BJ (cell line): ENCODE measurements at places on chromosomes 7 and 10.

DNA sequence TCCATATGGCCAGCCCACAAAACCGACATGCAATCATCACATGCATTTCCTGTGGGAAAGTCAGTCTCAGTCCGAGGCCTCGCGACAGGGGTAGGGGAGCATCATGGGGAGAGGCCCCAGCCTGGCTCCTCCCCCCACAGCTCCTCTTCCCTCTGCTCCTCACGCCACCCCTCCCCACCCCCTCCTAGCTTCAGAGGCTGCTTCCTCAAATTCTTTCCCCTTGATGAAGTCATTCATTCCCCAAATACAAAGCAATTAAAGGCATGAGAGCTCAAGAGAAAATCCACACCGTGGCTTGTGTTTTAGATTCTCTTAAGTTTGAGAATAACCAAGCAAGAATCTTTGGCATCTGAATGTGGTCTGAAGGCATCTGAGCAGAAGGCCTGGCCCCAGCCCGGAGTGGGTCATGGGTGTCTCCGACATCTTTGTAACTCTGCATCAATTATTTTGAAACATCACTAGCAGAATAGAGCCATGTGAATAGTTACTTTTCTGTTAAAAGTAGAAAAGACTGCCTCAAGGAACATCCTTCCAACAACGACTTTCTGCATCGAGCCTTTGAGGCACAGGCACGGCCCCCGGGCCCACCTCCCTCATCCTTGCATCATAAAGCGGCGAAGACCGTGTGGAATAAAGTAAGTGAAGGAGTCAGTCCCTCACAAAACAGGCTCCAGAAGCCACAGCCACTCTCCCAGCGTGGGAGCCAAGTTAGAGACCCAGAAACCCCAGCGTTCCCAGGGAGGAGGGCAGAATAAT lies 90.9 kb downstream of the DIP2C start:
- peak; percentile 99 for DNase-seq

DNA sequence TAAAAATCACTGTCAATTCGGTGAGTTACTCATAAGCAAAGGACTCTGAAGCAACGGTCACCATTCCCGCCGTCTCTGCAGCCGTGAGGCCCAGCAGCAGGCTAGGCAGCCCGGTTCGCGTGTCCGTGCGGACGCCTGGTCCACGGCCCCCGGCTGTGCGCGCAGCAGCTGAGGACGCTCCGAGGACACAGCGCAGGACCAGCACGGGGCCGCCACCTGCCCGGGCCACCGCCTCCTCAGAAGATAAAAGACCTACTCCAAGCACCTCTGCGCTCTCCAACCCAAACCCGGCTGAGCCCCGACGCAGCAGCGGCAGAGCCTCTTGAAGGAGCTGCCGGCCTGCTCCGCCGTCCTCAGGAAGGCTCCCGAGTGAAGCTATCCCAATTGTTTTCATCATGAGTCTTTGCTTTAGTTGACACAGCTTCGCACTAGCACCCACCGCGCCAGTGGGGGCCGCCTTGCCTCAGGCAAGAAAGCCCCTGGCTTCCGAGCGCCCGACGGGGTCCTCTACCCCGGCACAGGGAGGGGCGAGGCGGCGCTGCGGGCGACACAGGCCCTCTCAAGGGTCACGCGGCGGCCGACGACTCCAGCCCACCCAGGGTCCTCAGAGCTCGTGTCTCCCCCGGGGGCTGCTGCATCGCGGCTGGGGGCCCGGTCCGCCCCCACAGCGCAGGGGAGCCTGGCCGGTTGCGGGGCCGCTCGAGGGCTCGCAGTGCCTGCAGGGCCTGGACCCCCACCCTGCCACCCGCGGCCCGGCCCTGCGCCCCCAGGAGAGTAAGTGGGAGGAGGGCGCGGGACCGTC lies 16.9 kb upstream of the GPR146 start:
- DNase-seq, result no peak

DNA sequence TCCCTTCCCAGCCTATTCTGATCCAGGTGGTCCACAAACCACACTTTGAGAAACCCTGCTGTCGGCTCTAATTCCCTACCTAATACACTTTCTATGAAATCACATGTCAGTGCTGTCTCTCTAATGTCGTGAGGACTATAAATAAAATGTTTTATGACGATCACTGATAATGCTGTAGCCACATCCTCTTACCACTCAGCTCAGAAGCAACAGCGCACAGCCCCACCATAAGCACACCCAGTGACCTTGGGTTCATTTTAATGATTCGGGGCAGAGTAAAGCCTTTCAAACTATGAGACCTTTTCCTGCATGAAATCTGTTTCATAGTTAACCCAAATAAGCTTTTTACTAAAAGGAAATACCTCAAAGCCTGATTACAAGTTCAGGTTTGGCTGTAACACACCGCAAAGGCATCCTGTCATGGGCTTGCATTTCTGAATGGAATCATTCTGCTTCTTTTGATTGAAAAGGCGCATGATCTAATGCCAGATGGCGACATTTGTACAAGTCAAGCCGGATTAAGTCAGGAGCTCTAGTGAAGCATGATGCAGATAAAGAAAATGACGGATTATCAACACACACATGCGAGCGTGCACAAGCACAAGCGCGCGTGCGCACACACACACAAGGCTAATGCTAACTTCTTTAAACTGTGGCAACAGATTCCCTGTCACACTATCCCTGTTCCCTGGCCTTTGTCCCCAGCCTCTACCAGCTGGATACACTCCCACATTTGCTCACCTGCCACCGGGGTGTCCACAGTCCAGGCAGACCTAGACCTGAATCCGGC lies 180.5 kb upstream of the PDE1C start:
- no peak for DNase-seq

GRCh38 chr10:84289521-84290200 lies 38.7 kb upstream of the CCSER2 start:
- DNase-seq, result no peak

- DNase-seq, result peak; percentile 4
Measured at GRCh38 chr7:95723583-95724180, 48.7 kb upstream of the DYNC1I1 start.

DNA sequence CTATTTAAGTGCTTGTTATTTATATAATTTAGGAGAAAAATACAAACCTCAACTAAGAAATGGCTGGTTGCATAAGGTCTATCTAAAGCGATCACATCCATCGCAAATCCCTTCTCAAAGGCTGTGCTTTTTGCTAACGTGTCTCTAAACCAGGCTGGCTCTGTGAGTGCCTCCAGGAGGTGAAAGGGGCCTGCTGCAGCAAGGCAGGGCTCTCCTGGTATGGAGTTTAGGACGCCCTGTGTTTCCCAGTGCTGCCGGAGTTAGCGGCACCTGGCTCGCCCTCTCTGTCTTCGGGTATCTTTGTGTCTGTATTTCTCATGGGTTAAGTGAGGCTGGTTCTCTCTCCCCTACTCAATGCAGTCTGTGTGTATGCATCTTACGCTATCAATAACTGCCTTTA lies 68.4 kb upstream of the ATP6V0A4 start:
- no peak for DNase-seq

DNA sequence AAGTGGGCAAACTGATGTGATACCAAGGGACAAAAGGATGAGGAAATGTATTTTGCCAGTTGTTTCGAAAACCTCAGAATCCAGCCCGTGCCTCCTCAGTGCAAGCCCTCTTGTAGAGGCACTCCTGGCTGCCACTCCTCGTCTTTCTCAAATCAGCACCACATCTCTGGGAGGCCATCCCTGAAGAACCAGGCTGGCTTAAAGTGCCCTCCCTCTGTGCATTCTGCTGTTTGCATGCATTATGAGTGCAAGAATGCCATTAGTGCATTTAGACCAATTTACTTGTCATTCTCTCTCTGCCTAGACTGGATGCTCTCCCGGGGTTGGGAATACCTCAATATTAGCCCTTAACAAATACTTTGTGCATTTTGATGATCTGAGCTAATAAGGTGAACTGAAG lies 19.9 kb upstream of the FAM180A start:
- no peak for DNase-seq

DNA sequence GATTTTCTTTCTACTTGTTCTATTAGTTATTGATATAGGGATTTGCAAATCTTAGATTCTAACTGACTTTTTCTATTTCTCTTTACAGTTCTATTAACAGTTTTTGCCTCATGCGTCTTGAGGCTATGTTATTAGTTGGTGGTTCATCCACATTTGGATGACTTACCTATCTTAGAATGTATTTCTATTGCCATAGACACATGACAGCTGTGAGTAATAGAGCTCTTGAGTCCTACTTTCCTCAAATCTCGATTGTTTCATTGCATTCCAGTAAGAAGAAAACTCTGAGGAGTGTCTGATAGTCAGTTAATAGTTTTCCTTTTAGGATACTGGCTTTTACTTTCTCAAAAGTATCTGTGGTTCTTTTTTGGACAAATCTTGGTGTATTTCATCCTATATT lies 241.4 kb upstream of the ZNF32 start:
- peak; percentile 44 for DNase-seq

- DNase-seq, result no peak
Measured at GRCh38 chr7:44980393-44981034, 1.7 kb upstream of the MYO1G start.

DNA sequence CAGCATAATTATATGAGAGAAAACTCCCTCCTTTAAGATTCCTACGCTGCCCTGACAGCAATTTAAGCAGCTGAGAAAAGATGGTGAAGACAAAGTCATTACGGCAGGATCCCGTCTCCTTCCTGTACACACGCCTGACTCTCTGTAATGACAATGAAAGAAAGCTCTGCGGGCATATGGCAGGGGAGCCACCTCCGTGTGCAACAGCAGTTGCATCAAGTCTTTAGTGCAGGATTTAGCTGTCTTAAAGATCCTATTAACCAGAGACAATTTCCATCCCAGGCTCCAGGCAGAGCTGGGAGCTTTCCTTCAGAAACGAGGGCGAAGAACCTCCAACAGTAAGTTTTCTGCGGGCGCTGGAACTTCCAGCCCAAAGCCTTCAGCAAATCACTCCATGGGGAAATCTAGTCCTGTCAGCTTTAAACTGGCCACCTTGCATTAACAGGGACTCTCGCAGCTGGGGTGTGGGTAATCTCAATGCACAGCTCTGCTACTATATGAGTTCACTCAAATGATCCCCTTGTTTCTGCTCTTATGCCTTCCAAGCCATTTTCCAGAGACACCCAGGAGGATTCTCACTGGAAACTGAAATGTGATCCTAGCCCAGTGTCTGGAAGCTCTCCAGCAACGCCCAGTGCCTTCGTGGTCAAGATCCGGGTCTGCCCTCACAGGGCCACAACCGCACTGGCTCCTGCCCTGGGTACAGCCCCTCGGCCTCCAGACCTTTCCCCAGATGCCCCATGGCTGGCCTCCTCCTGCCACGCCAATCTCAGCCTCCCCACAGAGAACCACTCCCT lies 74.9 kb downstream of the CTBP2 start:
- DNase-seq, result no peak

DNA sequence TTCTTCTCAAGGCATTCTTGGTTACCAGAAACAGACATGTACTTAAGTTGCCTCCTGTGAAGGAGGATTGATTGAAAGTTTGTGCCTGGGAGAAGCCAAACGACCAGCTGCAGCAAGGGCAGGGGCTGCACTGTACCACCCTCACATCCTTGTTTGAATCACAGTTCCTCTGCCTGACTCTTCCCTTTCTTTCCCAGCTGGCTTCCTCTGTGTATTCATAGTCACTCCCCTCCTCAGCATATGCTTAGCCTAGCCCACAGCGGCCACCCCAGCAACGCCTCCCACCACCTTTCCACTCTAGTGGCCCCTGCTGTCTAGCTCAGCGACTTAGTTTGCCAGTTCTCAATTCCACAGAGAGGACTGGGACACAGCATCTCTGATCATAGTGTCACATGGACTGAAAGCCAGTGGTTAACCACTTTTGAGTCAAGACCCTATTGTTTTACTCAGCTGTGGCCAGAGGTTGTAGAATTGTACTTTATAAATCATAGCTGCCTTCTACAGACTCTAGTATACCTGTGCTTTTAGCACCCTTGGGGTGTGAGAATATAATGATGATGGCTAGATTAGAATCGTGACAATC lies 643.0 kb downstream of the SUGCT start:
- no peak for DNase-seq

GRCh38 chr10:44384601-44385025 lies 284 bp downstream of the CXCL12 start:
- no peak for DNase-seq

DNA sequence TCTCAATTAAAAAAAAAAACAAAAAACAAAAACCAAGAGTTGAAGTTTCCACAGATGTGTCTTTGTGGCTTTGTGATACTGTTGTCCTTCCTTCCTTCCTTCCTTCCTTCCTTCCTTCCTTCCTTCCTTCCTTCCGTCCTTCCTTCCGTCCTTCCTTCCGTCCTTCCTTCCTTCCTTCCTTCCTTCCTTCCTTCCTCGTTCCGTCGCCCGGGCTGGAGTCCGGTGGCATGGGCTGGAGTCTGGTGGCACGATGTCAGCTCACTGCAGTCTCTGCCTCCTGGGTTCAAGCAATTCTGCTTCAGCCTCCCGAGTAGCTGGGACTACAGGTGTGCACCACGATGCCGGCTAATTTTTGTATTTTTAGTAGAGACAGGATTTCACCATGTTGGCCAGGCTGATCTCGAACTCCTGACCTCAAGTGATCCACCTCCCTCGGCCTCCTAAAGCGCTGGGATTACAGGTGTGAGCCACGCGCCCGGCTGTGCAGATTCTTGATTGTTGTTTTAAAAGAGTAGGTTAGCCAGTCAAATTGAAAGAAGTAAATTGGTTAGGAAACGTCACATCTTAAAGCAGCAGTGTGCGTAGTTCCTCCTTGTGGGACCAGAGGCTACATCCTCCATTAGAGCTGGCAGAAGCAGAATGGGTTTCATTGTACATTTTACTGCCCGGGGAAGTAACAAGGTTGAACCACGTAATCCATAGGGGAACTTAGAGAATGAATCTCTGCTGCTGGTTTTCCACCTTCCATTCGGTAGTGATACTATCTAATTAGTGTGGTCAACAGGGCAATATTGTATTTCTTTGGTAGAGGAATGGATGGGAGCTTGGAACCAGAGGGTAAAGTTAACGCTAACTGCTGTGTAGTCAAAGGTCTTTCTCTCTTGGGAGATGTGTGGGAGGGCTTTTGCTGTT lies 20.6 kb downstream of the DNAJB6 start:
- no peak for DNase-seq

DNA sequence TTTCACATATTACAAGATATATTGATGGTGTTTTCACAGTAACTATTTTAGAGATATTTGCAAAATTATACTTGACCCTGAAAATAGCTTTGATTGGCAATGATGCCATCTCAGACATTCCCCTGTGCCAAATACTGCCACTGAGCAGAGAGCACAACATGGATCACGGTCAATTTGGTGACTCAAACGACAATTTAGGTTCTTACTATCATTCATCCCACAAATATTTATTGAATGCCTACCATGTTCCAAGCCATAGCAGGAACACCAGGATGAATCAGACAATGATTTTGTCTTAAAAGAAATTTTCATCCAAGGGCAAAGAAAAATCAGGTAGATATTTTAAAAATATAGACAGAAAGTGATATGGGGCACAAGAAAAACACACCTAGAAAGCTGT lies 153.2 kb upstream of the ADO start:
- DNase-seq, result no peak

DNA sequence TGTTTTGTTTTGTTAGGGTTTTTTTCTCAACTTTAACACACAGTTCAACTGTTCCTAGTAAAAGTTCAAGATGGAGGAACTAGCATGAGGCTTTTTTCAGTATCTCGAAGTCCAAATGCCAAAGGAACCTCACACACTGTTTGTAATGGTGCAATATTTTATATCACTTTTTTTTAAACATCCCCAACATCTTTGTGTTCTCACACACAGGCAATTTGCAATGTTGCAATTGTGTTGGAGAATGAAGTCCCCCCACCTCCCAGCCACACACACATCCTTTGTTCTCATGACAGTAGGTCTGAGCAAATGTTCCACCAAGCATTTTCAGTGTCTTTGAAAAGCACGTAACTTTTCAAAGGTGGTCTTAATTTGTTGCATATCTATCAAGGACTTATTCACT lies 120.9 kb downstream of the TWIST1 start:
- DNase-seq, result no peak

GRCh38 chr10:95403700-95404461 lies 113.1 kb upstream of the PDLIM1 start:
- no peak for DNase-seq
